HS-27A (cell line): ENCODE measurements at places on chromosomes 3 and 15.

DNA sequence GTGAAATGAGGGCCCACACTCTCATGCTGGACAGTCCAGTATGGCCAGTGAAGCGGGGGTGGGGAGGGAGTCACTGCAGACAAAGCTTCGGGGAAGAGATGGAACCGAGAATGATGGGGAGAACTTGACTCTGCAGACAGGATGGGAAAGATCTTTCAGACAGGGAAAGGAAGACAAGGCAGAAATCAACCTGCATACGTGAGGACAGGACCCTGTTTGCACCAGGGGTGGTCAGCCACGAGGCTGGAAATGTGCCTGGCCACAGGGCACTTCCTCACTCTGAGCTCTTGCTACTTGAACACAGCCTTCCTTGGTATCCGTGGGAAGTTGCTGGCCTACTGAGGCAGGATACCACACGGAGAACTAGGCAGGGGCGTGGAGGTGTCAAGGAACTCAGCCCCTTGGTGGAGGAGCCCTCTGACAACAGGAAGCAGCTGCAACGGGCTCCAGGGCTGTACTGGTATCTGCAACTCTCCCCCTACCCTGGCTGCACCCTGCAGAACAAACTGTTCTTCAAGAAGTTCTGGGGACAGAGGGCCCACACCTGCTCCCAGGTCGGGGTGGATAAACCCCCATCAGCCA, 9.3 kb upstream of the SRP14 start:
- DNase-seq, result no peak

GRCh38 chr3:62318752-62319569, 54.4 kb downstream of the FEZF2 start:
- DNase-seq, result peak; percentile 66

DNA sequence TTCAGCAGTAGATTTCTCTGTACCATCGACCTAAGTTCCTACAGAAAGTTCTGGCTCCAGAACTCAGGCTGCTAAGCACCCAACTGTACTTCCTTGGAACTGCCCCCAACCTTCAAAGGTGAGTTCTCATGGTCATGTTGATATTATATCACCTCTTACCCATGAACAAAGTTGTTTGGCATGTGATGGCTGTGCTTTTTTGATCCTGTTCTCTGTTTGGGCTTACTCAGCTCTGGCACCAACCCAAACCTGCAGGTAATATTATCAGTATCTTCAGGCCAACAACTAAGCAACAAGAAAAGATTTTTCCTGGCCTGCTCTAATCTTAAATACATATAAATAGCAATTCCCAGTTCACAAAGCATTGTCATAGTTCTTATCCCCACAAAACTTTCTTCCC, 318.7 kb upstream of the LMCD1 start:
- DNase-seq, result no peak

DNA sequence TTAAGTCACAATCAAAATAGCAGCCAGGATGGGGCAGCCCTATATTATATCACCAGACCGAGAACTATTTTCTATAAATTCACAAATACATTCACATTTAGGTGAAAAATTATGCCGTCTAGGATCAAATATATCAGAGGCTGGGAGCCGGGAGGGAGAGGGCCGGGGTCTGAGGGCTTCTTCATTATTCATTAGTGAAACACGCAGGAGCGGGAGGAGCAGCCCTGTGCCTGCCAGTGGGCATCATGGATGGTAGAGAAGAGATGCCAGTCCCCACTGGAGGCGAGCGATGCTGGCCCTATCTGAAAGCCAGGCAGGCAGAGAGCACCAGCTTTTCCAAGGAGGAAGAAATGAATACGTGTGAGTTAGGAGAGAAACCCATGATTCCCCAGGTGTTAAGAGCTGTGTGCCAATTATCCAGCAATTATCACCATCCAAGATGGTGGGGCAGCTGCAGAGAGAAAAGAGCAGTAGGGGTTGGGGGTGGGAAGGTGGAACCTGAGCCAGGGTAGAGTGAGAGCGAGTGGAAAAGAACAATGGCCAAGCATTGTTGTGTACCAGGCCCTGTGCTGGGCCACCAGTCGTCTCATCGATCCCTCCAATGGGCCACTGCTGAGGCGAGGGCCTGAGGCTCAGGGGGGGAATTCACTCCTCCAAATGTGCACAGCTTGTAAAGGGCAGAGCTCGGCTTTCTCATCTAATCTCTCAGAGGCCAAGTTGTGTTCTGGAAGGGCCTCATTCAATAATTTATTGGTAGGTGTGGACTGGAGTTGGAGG, 261.3 kb upstream of the TLE3 start:
- DNase-seq, result no peak

GRCh38 chr3:16609927-16610580, 4.8 kb upstream of the DAZL start:
- no peak for DNase-seq

DNA sequence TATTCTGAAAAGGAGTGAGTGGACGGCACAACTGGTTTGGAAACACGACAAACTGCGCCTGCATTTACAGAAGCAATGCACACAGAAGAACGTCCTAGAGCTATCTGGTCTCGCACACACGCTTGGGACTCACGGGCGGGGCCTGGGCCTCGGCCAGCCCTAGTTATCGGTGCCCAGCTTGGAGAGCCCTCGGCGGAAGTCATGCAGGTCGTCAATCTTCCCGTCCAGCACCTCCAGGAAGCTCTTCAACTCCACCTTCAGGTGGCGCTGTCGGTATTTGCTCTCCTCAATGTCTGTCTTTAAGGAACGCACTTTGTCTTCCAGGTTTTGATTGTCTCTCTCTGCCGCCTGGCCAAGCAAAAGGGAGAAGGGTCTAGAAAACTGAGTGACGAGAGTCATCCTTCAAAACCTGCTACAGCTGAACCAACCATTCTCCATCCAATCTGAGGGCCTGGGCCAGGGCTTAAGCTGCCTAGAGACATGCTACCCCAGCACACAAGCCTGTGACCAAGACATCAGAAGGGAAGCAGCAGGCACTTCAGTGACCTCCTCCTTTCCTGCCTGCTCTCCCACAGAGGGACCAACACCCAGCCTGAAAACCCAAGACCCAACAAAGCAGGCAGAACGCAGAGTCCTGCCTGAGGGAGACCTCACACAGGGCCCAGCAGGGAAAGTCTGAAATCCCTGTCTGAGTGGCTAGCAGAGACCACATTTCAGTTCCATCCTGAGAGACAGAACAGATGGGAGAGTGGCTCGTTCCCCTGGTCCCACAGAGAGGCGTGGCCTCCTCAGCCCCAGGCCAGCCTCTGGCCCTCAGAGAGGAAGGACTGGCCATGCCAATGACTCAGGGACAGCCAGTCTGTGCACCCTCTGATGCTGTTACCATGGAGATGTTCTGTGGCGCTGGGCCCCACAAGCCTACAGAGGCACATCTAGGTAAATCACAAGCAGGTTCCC, 40.4 kb downstream of the WHAMM start:
- no peak for DNase-seq

GRCh38 chr3:130640027-130640426, 106.6 kb downstream of the PIK3R4 start:
- no peak for DNase-seq

DNA sequence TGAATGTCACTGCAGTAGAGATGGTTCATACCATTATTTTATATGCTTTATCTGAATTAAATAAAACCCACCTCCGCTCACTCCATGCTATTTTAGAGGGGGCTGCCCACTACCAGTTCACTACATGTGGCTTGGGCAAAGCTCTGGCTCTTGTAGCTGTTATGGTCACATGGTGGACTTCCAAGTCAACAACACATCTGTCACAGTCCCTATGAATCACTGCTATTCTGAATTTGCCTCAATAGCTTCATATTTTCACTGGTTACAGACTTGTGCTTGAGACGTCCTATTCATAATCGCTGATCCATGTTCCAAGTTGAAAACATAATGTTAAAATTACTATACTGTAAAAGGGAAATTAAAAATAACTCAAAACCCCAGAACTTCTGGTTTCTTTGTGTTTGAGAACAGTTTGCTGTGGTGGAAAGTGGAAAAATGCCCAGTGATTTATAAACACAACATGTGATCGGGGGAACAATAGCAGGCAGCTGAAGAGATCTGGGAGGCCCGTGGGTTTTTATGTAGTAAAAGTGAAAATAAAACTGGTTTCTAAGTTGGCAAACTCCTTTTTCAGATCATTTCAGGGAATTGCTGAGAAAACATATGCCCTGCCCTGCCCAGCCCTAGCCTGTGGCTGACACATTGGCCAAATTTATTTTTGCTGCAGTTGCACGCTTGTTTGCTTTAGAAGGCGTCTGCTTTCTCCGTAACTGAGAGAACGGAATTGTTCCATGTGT, 128.8 kb upstream of the PRR23C start:
- no peak for DNase-seq

DNA sequence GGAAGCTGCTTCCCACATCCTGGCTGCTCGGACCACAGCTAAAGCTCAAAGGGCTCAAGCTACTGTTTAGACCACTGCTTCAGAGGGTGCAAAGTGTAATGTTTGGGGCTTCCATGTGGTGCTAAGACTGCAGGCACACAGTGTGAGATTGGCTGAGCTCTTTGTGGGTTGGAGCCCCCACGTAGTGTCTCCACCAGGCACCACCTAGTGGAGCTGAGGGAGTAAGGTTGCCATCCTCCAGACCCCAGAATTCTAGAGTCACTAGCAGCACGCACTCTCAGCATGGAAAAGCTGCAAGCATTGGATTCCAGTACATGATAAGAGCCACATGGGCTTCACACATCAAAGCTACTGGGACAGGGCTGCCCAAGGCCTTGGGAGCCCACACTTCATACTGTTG, 9.3 kb downstream of the MKRN3 start:
- no peak for DNase-seq

- DNase-seq, result no peak
These were observed 7.8 kb downstream of the CEP97 start for GRCh38 chr3:101732240-101732641.

- no peak for DNase-seq
These were observed 11.7 kb downstream of the ITGA11 start for GRCh38 chr15:68420186-68420684.

- DNase-seq, result no peak
These were observed 373.1 kb upstream of the TPRG1 start for GRCh38 chr3:188798556-188799145.

- DNase-seq, result no peak
These were observed 86.6 kb downstream of the FNDC3B start for GRCh38 chr3:172125963-172126457.

DNA sequence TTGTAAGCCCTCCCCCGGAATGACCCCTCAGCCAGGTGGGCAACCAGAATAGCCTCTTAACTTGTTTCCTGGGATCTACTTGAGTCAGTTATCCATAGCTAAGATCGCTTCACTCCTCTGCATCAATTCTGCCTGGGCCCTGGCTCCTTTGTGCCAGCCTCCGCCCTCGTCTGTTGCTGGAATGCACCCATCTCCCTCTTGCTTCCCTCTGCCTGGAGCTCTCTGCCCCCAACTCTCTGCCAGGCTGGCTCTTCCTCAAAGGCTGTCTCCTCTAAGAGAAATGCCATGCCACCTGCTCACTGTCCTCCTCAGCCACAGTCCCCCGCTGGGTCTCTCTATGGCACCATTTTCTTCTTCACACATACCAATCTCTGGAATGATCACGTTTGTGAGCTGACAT, 240.8 kb downstream of the ADAMTS17 start:
- no peak for DNase-seq

DNA sequence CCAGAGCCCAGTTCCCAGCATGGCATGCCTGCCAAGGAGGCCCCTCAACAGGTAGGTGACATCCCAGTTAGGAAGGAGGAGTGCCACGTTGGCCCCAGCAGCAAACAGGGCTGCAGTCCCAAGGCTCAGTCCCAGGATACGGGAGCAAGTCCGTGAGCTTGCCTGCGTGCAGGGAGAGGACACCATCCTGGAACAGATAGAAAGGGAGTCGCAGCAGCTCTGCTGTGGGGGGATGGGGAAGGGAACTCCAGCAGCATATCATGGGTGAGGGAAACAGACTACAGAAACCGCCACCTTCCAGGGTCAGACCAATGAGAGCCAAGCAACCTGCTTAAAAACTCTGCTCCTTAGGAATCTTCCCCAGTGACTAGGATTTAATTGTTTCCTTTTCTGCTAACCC, 9.4 kb upstream of the DYNLT2B start:
- no peak for DNase-seq

DNA sequence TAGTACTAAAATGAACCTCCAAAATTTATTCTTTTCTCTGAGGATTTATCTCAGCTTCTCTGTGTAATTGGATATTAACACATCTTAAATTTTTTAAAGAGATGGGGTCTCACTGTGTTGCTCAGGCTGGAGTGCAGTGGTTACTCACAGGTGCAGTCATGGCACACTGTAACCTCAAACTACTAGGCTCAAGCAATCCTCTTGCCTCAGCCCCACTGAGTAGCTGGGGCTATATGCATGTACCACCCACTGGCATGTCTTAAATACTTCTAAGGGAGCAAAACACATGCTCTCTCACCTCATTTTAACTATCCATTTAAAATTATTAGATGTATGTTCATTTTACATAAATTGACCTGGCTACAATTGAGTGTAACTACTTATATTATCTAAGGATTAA, 11.3 kb upstream of the TMEM87A start:
- DNase-seq, result no peak

- DNase-seq, result no peak
These were observed 35.3 kb upstream of the CDCP1 start for GRCh38 chr3:45181496-45181895.

- DNase-seq, result no peak
These were observed 159.6 kb upstream of the PROK2 start for GRCh38 chr3:71944482-71945065.

- no peak for DNase-seq
These were observed 62.4 kb downstream of the COL8A1 start for GRCh38 chr3:99700631-99701268.

DNA sequence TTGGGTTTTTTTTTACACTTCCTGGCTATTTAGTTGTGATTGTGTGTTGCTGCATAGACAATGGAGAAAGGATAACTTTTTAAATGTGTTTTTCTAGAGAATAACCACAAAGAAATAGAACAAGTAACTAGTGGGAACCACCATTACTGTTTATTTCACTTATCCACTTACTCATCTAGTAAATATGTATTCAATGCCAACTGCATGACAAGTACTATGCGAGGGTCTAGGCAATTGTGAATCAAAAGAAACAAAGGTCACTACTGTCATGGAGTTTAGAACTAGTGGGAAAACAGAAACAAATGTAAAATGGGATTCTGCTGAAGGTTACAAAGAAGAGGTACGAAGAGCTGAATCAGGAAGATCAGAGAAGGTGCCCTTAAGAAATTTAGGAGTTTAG, 600.9 kb upstream of the ROBO2 start:
- DNase-seq, result peak; percentile 33

DNA sequence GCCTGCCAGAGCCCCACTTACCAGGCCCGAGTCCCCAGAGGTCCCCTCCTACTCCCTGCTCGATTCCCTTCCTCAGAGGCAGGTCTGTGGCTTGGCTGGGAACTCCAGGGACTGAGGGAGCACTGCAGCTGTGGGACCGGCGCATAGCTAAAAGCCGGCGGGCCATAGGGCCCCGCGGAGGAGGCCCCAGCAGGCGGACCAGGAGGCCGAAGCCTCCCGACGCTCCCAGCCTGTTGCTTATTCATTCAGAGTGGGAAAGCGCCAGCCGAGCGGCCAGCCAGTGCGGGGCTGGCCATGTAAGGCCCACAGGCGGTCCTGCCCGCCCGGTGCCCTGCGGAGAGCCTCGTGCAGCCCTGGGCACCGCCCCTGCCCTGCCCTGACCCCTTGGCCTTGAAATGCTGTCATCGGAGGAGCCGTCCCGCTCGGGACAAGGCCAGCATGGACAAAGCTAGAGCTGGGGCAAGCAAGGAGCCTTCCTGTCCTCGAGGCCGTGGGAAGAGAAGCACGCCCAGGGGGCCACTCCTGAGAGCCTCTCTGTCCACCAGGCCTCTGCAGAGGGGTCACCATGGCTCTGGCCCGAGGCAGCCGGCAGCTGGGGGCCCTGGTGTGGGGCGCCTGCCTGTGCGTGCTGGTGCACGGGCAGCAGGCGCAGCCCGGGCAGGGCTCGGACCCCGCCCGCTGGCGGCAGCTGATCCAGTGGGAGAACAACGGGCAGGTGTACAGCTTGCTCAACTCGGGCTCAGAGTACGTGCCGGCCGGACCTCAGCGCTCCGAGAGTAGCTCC, at the start of gene LOXL1:
Gene LOXL1, plus strand, starts transcription at position 244 of the 784 bp plus-strand sequence. Its CDS starts 322 bp downstream, at position 566.
- peak; percentile 88 for DNase-seq
